ENCODE measurements at places on chromosomes 5 and 9.

DNA sequence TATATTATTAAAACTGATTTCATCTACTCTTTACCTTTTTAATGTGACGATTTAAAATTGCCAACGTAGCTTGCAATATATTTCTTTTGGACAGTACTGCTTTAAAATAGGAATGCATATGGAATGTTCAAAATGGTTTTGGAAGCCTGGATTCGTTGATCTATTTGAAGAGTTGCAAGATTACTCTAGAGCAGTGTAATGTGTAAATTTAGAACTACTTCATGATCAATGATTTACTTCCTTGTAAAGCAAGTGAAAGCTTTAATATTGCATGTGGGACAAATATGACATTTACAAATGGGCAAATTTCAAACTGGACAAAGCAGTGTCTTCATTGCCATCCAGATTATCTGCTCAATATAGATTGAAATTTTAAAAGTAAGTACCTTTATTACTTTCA, 38.3 kb downstream of the PARP8 start:
- DNase-seq: no peak

- DNase-seq: no peak
Observed at GRCh38 chr5:39455645-39456044, 30.9 kb upstream of the DAB2 start.

DNA sequence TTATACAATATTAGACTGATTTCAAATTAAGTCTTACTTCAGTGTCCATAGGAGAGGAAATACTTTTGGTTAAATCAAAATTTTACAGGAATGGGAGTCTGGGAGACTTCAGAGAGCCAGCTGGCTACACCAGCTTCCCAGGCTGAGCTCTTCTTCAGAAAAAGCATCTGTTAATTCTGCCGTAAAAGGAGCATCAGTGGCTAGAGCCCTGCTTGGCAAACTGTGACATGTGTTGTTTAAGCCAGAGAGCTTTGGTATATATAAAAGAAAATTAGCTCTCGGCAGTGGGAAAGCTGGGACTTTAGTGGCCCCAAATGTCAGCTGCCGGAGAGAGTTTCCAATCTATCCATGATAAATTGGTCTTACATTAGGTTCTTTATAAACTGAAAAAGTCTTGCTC, 378.8 kb upstream of the TUSC1 start:
- no peak for DNase-seq

GRCh38 chr5:131224387-131225201, 39.3 kb upstream of the CDC42SE2 start:
- DNase-seq: peak; percentile 28

GRCh38 chr9:87595610-87596009, 97.9 kb downstream of the DAPK1 start:
- no peak for DNase-seq

GRCh38 chr5:170479484-170479883, 24.3 kb upstream of the KCNIP1 start:
- no peak for DNase-seq

DNA sequence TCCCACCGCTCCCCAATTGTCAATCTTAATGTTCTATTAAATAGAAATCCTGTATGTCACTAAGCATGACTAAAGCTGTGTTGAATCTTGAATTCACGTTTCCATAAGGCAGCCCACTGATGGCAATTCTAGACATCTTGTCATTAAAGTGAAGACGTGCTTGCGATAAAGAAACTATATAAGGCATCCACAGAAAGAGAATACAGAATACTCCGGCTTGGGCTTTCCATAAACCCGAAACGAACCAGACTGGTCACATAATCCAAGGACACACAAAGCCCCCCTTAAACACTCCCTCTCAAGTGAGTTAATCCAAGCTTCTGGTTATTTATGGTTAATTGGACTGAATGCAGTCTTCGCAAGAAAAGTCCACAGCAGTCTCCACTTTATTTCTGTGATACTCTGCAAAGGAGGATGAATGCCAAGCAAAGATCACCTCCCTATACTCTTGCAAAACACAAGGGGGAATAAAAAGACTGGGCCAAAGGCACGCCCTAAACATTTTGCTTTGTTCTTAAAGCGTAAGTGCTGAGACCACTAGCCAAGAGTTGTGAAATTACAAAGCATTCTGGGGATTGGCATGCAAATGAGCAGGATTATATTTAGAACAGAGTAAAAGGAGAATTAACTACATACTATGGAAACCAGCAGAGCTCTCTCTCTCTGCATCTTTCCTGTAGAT, 54.7 kb downstream of the DPYSL3 start:
- no peak for DNase-seq

DNA sequence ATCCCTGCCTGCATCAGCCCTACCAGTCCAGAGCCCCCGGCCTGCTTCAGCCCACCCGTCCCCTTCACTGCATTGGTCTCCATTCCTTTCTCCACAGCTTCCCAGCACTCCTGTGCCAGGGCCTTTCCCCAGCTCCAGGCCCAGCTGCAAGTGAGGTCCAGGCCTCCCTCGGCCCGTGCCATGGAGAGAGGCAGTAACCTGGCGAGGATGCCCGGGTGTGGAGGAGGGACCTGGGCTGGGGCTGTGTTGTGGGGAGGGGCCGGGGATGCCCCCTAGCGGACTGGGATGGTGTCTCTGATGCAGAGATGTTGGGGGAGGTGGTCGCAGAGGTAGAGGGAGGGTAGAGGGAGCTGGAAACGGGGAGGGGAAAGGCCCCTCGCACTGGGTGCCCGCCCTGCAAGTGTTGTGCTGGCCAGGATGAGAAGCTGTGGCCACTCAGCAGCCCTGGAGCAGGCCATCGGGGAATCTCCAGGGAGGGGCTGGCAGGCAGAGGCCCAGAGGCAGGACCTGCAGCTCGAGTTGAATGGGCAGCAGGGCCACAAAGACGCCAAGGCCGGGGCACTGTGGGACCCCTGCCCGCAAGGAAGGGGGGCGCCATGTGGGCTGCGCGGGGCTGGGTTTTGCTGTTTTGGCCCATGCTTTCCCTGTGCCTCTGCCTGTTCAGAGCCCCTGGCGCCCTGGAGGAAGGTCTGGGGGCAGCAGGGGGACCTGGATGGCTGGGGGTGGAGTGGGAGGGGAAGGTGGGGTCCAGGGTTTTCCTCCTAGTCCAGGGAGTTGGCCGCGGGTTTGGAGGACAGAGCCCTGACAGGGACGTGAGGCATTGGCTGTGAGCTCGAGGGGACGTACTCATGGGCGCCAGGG, 26.0 kb upstream of the NKD2 start:
- no peak for DNase-seq

GRCh38 chr9:121783521-121784507, 132.4 kb downstream of the DAB2IP start:
- no peak for DNase-seq

- no peak for DNase-seq
Observed at GRCh38 chr9:118165451-118165850, 461.2 kb downstream of the TLR4 start.

DNA sequence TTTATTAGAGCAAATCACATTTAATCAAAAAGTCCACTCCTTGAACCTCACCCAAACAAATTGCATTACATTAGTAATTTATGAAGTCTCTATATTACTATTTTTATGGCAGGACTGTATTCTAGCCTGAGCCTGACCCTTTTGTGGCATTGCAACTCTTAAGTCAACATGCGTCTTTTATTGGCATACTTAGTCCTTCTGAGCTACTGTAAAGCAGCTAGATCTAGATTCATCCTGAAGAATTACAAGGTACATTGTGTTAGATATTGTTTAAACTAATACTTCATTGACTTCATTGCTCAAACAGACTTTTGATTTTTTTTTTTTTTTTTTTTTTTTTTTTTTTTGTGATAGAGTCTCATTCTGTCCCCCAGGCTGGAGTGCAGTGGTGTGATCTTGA, 1842.5 kb upstream of the CDH9 start:
- DNase-seq: no peak

- DNase-seq: no peak
Observed at GRCh38 chr5:6543830-6544560, 88.8 kb downstream of the NSUN2 start.

DNA sequence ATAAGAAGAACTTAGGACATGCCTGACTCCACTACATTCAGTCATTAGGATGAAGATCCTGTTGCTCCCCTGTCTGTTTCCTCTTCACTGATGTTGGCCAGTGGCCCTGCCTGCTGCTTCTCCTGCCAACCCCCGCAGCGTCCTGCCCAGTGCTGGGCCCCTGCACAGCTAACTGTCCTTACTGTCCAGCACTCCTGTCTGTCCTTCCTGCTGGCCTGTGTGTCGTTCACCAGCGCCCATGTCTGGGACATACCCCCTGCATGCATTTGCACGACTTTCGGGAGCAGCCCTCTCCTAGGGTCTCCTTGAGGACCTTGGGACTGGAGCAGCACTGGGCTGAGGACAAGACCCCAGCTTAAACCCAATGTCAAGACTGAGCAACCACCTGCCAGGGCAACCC, 547.6 kb downstream of the BNC2 start:
- no peak for DNase-seq

GRCh38 chr5:127084656-127085055, 11.4 kb upstream of the C5orf63 start:
- no peak for DNase-seq

GRCh38 chr5:15106530-15107283, 235.1 kb upstream of the ANKH start:
- DNase-seq: no peak

- no peak for DNase-seq
Observed at GRCh38 chr9:70081120-70081495, 37.5 kb downstream of the MAMDC2 start.

DNA sequence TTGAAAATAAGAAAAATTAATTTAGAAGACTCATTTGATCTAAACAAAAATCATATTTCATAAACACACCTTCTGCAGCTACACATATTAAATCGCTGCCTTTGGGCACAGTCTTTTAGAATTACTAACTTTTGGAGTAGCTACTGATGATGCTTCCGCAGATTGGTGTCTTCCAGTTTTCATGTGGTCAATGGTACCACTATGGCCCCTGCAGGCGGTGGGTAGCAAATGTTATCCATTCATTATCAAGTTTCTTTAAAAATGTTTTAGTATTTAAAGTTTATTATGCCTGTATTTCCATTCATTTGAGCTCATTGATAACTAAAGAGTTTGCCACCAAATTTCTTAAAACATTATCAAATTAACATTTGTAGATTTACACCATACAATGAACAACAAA, 122.9 kb upstream of the GRAMD2B start:
- DNase-seq: no peak

DNA sequence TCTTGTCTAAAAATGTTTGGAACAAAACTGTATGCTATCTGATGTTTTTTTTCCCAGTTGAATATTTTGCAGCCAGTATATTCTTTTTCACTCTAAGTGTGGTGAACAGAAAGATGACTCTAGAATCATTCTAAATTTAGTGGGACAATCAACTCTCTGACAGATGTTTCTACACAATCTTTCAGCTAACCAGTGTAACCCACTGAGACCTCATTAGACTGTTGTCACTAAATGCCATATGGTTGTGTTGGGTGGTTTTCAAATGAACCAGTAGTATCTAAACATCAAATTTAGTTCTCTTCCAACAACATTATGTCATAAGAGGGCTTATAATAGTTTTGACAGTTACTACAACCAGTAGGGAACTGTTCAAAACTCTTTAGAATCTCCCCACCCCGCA, 129.6 kb upstream of the PRLR start:
- DNase-seq: no peak

DNA sequence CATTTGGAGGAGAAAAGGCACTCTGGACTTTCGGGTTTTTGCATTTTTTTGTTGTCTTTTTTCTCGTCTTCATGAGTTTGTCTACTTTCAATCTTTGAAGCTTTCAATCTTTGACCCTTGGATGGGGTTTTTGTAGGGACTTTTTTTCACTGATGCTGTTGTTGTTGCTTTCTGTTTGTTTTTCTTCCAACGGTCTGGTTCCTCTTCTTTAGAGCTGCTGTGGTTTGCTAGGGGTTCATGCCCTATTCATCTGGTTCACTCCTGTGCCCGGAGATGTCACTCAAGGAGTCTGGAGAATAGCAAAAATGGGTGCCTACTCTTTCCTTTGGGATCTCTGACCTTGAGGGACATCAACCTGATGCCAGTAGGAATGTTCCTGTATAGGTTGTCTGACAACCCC, 378.6 kb upstream of the TYRP1 start:
- DNase-seq: no peak

DNA sequence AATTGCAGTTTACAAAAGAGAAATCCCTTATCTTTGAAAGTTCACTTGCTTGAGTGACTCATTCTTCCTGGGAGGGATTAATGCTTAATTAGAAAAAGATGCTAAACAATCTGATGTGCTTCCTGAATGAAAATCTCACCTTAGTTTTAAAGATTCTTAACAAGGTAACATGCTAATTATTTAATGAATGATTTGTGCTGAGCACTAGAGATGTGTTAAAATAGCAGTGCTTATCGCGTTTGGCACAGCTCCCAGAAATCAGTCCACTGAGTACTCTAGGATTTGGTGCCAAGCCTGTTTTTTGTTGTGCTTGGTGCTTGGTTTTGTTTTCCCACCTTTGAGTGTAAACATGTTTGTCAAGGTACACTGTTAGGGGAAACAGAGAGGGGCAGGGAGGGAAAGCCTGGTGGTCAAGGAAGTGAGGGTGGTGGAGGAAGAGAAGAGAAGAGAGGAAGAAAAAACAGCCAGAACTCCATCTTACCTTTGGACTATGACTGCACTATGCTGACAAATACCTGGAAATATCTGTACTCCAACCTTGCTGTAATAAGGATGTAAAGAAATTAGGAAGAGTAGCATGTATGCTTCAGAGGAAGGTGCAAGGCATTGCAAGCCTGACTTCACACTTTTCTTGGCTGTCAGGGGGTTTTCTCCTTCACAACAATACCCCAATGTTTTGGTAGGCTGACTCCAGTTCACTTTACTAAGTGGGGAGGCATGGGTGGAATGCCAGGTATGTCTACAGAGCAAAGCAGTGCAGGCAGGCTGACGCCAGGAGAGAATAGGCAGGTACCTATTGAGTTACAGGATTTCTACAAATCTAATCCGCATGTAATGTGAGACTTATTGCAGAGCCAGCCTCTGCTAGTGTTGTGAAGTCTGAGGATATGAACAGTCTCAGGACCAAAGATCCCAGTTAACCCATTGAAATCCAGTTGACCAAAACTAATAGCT, 157.2 kb upstream of the ISL1 start:
- no peak for DNase-seq

GRCh38 chr5:116686438-116686837, 111.8 kb upstream of the SEMA6A start:
- DNase-seq: no peak

DNA sequence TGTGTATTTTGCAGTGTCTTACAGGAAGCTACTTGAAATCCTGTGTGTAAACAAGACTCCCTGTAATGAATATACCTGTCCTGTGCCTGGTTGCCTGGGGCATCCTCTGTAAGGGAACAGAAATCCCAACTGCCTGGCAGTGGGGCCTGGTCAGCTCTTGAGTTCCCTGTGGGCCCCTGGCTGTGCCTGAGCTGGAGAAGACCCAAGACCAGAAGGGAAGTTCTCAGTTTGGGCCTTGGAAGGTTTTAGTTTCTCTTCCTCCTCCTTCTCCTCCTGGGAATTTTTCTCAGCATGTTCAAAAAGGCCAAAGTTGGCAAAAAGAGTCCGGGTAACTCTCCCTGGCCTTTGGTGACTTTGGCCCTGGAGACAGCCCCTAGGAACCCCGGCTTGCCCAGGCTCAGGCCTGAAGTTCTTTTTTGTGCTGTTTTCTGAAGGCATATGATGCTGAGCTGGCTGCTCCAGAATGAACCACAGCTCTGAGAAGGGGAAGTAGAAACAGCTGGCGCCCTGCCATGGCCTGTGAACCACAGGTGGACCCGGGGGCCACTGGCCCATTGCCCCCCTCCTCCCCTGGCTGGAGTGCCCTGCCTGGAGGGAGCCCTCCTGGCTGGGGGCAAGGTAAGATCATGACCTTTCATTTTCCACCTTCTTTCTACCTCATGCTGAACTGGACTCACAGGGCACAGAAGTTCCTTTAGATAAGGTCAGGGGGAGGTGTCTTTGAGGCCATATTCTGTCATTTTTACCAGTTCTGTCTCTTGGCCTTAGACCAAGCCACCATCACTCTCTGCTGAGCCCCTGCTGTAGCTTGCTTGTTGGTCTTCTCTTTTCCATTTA, 5.8 kb downstream of the TMEM268 start:
- DNase-seq: no peak

Measured in GM18507 (cell line).